ENCODE measurements at places on chromosomes 4 and X.

- no peak for DNase-seq
Measured at GRCh38 chr4:184231573-184231972, 13.9 kb upstream of the ENPP6 start.

DNA sequence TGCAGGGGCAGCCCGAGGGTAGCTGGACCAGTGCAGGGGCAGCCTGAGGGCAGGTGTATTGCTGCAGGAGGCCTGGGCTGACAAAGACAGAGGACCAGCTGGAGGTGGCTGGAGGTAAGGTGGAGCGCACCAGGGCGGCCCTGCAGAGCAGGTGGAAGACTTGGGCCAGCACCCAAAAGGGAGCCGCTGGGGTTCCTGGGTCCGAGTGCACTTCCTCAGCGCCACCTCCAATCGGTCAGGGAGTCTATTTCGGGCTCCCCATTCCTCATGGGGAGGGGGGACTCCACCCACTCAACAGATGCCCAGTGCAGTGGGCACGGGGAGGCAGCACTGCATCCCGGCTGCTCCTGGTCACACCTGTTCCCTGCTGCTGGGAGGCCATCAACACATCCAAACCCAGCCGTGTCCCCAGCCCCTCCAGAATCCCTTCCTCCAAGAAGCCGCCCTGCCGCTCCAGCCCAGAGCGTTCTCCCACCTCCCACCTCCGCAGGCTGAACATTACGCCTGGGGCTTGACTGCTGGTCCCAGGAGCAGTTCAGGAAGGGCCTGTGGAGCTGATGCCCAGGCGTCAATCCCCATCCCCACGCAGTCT lies 1.5 kb downstream of the LRPAP1 start:
- DNase-seq = no peak

DNA sequence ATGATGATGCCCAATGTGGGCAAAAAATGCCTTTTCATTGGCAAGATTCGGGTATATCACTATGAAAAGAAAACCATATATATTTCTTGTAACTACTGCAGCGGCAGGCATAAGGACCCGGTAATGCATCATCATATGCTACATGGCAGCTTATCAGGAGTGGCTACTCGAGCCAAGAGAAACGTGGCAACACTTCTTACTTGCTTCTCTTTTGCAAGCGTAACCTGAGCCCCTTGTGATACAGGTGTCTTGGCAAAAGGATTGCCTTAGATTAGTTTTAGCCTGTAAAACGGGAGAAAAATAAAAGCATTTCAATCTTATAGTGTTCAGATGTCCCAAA lies 280.3 kb downstream of the SPRY1 start:
- DNase-seq = no peak

- no peak for DNase-seq
Measured at GRCh38 chrX:96403446-96403845, 281.2 kb upstream of the DIAPH2 start.

Data from fibroblast of skin of abdomen (primary cell).